Chondrocyte (in vitro differentiated cells): ENCODE measurements at places on chromosomes 7 and 10. TPM values are rescaled to one million over a fixed set of nuclear protein-coding genes. Genes with fewer than 3 reads are reported as not detected.

CLRN3 gene
- not detected in 3 replicates for total RNA-seq

GRCh38 chr7:74505471-74506324 is 52.0 kb downstream of the GTF2IRD1 start:
- DNase-seq: no peak

SLC16A12 gene
- total RNA-seq: 2.6 to 5.2 TPM (median 2.8 TPM) in 3 replicates

CUBN gene
- total RNA-seq: 0.89 to 1.0 TPM (median 0.92 TPM) in 3 replicates

DNA sequence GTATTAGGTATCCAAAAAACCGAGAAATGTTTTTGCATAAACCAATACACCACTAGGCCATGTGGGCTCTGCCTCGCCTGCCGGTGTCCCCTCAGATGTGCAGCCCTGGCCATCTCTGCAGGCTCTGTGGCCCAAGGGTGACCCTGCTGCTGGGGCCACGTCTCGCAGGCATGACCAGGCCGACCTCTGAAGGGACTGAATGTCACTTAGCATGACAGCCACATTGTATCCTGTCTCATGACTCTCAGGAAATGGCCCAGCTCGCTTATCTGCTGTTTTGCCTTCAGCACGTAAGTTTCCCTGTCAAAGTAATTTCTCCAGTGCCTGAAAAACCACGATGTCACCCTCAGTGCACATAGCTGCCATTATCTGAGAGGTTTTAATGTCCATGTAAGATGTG is 49.5 kb upstream of the ZNF32 start:
- no peak for DNase-seq
